Fibroblast of the aortic adventitia (primary cell): ENCODE measurements at places on chromosomes 12 and 14. TPM values are rescaled to one million over a fixed set of nuclear protein-coding genes. Genes with fewer than 3 reads are reported as not detected.

- no peak for DNase-seq
Measured at GRCh38 chr12:84813780-84814663, 98.6 kb downstream of the SLC6A15 start.

TSHR gene
- not detected in 2 replicates for total RNA-seq

- peak; percentile 77 for DNase-seq
Measured at GRCh38 chr12:53219956-53220693, 11.9 kb downstream of the RARG start.

- peak; percentile 57 for DNase-seq
Measured at GRCh38 chr12:121626853-121627640, 717 bp downstream of the ORAI1 start.

- no peak for DNase-seq
Measured at GRCh38 chr14:37090026-37090425, 82.4 kb downstream of the SLC25A21 start.

GRCh38 chr12:74449872-74450271, 87.8 kb upstream of the ATXN7L3B start:
- no peak for DNase-seq

EXOC3L4 gene
- 0.41 TPM in 1 of 2 replicates, not detected in the other for total RNA-seq

GRCh38 chr14:53368711-53369201, 215.6 kb upstream of the DDHD1 start:
- DNase-seq, result peak; percentile 76

DNA sequence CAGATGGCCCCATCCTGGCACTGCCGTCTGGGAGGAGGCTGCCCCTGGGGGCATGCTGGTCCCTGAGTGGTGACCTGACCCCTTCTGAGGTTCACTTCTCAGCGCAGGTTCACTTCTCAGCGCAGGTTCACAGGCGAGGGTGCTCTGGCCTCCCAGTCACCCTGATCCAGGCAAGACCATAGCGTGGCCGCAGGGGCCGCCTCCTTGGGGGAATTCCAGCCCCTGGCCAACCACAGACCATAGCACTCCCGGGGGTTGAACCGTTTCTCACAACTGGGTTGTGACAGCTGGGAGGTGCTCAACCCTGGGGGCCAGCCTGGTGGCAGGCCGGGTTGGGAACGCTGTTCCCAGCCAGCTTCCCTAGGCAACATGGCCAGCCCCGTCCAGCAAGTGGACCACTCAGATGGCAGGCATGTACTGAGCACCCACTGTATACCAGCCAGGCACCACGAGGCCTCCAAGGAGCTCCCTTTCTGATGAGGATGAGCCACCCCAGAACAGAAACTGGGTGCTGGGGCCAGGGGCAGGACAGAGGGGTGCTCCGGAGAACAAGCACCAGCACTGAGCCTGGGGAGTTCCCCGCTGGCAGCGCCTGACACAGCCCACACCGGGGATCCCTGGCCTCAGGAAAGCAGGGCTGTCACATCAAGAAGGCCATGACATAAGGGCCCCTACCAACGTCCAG, 28.3 kb upstream of the ZFP36L1 start:
- DNase-seq, result no peak

GRCh38 chr14:102898776-102899515, 23.5 kb upstream of the AMN start:
- DNase-seq, result no peak

DNA sequence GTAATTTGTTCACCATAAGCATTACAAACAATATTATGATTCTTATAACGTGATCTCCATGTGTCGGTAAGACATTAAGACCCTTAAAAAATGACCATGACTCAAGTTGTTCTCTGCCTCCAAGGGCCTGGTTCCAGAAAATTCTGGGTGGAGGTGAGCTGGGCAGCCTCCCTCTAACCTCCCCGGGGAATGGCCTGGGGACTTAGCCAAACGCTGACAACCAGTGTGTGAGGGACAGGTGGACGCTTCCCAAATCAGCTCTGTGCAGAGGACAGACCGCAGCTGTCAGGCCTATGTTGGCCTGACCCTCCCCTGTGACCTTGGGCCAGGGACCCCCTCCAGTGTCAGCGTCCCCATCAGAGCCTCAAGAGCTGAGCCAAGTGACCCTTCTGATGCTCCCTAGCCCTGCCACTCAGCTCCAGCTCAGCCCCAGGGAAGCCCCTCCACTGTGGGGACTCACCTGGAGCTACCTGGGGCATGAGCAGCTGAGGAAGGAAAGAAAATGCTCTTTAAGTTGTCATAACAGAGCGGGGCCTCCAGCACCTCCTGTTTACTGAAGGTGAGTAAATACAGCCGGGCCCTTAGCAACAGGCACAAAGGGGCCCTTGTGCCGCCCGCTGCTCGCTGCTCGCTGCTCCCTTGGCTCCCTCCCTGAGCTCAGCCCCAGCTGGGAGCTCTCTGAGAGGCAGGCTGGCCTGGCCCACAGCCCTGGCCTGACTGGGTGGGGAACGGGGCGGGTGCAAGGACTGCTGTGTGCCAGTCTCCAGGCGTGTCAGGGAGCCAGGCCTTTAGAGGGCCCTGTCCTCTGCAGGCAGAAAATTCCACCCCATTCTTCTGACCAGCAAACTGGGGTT, 116.6 kb downstream of the CALM1 start:
- DNase-seq, result peak; percentile 22

GRCh38 chr14:31026077-31026449, at the start of gene STRN3:
TSS of gene STRN3 (minus strand) at chr14:31026379. CDS start at chr14:31026185, 194 bp downstream.
- DNase-seq, result no peak

DNA sequence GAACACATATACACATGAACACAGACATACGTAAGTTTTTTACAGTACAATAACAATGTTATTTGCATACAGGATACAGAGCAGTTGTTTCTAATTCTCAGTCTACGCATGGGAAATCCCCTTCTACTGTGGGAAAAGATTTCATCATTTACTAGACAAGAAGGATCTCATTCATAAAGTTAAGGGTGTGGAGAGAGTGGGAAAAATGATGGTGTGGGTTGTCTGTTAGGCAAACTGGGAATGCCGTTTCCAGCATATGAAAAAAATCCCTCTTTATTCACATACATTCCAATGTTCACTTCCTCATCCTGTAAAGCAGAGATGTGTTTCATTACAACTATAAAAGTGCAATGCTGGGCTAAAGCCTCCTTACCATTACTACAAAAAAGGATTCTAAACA, 120.9 kb downstream of the SINHCAF start:
- DNase-seq, result peak; percentile 47

- DNase-seq, result peak; percentile 19
Measured at GRCh38 chr14:64502887-64503433, 678 bp downstream of the ZBTB25 start.

GRCh38 chr12:67648521-67649260, at the start of gene DYRK2:
TSS of gene DYRK2 (plus strand) at chr12:67648745. CDS start at chr12:67649134, 389 bp downstream.
- DNase-seq, result peak; percentile 67

PHETA1 gene
- total RNA-seq, result 7.3 and 16.2 TPM in 2 replicates

DNA sequence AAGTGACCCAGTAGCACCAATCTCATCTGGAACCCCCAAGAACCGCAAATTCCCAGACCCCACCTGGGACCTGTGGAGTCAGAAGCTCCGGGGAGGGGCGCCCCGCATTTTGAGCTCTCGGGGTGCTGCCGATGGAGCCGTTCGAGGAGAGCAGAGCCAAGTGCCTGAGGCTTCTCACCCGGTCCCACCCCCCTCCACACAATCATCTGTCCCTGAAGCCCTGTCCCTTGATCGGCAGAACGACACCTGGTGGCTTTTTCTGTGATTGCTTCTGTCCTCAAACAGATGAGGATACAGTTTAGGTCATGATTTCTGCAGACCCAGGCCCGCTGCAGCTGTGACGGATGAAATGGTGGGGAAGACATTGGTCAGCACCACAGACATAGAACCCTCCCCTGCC, 74.7 kb downstream of the NOC4L start:
- DNase-seq, result no peak

DNA sequence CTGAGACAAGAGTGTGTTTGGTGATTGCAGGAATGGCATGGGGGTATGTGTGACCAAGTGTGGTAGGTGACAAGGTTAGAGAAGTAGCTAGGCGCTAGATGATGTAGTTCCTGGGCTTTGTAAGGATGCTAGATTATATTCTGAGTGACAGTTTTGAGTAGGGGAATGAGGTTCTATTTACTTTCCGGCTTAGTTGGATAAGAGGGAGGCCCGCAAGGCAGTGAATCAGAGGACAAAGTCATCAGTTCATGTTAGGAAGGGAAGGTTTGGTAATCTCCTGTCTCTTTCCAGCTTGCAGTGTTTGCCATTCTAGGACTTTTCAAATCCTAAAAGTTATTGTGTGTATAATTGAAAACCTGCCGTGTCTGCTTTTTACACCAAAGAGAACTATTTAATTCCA, 45.0 kb downstream of the CFAP54 start:
- DNase-seq, result no peak

C3AR1 gene
- 0.18 TPM in 1 of 2 replicates, not detected in the other for total RNA-seq

- peak; percentile 95 for DNase-seq
Measured at GRCh38 chr14:102893452-102893851, 29.0 kb upstream of the AMN start.

DNA sequence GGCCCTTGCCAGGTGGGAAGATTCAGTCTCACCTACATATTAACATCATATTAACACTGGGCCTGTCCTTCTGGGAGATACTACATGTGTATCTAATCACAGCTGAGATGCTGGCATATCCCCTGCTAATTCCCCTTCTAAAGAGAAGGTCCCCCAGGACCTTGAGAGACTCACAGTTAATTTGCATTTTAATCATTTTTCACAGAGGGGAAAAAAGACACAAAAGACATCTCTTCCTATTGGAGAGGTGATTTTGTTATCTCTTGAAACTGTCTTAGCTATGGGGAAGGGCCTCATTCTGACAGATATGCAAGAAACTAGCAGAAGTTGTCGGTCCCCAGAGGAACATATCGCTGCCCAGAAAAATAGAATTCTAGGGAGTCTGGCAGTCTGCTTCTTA, 7.5 kb downstream of the C14orf132 start:
- DNase-seq, result no peak

CNIH1 gene
- total RNA-seq, result 27.5 and 326 TPM in 2 replicates

DNA sequence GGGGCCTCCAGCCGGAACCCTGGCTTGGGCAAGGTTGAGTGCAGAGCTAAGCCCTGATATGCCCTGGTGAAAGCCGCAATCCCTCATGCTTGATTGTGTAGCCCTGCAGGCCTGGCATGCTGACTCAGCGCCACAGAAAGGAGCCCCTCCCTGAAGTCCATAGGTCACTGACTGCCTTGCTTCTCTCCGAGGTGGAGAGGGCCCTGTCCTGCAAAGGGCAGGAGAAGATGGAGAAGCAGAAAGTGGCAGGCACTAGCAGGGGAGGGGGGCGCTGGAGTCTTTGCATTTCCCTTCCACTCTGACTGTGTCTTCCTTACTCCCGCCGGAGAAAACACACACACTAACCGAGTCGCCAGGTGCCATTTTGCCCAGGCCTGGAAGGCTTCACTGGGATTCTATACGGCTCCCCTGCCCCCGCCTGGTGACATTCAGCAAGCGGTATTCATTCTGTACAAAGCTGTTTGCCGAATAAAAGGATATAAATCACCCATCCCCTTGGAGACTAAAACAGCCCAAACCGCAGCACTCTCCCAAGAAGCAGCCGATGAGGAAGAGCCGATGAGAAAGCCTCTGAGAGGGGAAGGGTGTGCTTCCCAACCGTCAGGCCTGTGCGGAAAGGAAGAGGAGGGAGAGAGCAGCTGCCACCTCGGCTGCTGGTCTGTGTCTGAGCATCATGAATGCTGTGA, 69.8 kb downstream of the SLC6A12 start:
- DNase-seq, result no peak

TBX3 gene
- 5.7 and 12.8 TPM in 2 replicates for total RNA-seq

GRCh38 chr12:15705606-15706005, 83.6 kb downstream of the EPS8 start:
- no peak for DNase-seq

DNA sequence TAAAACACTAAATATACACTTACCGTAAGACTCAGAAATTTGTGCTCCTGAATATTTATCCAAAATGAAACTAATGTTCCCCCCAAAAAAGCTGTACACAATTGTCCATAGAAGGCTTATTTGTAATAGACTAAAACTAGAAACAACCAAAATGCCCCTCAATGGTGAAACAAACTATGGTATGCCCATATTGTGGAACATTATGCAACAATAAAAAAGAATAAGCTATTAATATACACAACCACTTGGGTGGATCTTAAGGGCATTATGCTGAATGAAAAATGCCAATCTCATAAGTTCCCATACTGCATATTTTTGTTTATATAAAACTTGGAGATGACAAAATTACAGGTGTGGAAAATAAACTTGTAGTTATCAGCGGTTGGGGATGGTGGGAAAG, 357.4 kb downstream of the KCNH5 start:
- no peak for DNase-seq

- DNase-seq, result peak; percentile 53
Measured at GRCh38 chr14:100864960-100865681, 38.4 kb downstream of the RTL1 start.

- peak; percentile 73 for DNase-seq
Measured at GRCh38 chr12:45729233-45730083, at the start of gene ARID2. TSS of gene ARID2 (plus strand) at chr12:45729706. CDS start at chr12:45729837, 131 bp downstream.

DNA sequence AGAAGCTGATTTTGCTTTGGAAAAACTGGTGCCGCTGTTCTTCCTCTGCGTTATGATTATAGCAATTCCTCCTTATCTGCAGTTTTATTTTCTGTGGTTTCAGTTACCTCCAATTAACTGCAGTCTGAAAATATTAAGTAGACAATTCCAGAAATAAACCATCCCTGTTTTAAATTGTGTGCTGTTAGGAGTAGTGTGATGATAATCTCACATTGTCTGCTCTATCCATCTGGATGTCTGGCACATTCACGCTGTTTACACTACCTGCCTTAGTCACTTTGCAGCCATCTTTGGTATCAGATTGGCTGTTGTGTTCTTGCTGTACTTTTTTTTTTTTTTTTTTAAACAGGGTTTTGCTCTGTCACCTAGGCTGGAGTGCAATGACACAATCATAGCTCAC, 141.0 kb downstream of the GRIP1 start:
- no peak for DNase-seq

GRCh38 chr12:46608431-46609272, 217.1 kb downstream of the SLC38A4 start:
- peak; percentile 80 for DNase-seq

DNA sequence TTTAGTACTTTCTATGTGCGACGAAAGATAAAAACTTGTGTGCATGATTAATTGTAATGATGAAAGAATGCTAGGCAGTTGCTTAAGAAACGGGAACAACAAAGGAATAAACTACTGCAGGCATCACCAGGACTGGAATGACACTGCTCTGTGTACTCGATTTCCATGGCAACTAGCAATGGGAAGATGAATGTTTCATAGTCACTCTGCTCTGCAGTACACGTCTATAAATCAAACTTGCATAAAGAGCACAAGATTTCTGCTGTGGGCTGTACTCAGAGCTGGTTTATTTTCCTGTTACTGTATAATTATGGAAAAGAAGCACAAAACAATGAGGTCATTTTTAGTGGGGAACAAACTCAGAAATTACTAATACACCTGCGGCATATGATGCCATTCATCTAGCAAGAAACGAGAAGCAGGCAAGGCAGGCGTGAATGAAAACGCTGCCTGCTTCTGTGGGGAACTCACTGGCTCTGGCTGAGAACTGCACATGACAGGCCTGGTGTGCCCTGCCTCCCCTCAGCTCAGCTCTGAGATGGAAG, 41.8 kb downstream of the EFCAB11 start:
- peak; percentile 93 for DNase-seq
